Gastrocnemius medialis (tissue), 4 donors: ENCODE measurements at places on chromosomes 1 and 21. TPM values are rescaled to one million over a fixed set of nuclear protein-coding genes. Genes with fewer than 3 reads are reported as not detected.

The PLEKHA6 gene
- 10.3 TPM for total RNA-seq

The SPRR1A gene
- not detected for total RNA-seq

The PAQR6 gene
- not detected for total RNA-seq

The TXNIP gene
- 1,815 TPM for total RNA-seq

- H3K27me3 ChIP-seq: no peaks in the 10 kb centered on the region
- H3K4me3 ChIP-seq: peak overlapping the region; percentile 47
- H3K36me3 ChIP-seq: no peaks in the 10 kb centered on the region
- H3K27ac ChIP-seq: no peak overlapping the region
Measured at GRCh38 chr1:109249654-109250401, 489 bp downstream of the CELSR2 start.

GRCh38 chr1:119771016-119771415 lies 2.3 kb upstream of the HMGCS2 start:
- no peak overlapping the region for H3K27ac ChIP-seq
- no peak for DNase-seq
- H3K4me3 ChIP-seq: no peak overlapping the region
- H3K27me3 ChIP-seq: no peaks in the 10 kb centered on the region
- H3K36me3 ChIP-seq: no peaks in the 10 kb centered on the region
- H3K4me1 ChIP-seq: peaks cover 9% of the 10 kb centered on the region

GRCh38 chr1:77970192-77970591 lies 8.7 kb downstream of the FUBP1 start:
- H3K36me3 ChIP-seq: peaks cover 42% of the 10 kb centered on the region
- H3K27ac ChIP-seq: no peak overlapping the region
- peaks cover 33% of the 10 kb centered on the region for H3K4me1 ChIP-seq
- no peak overlapping the region for H3K4me3 ChIP-seq
- no peaks in the 10 kb centered on the region for H3K27me3 ChIP-seq

GRCh38 chr1:222079566-222079965 lies 337.7 kb upstream of the DUSP10 start:
- H3K36me3 ChIP-seq: no peaks in the 10 kb centered on the region
- no peaks in the 10 kb centered on the region for H3K27me3 ChIP-seq
- H3K27ac ChIP-seq: no peak overlapping the region
- DNase-seq: no peak
- H3K4me1 ChIP-seq: no peaks in the 10 kb centered on the region

- no peak for DNase-seq
- no peaks in the 10 kb centered on the region for H3K36me3 ChIP-seq
- H3K4me3 ChIP-seq: no peak overlapping the region
- H3K27me3 ChIP-seq: no peaks in the 10 kb centered on the region
- no peaks in the 10 kb centered on the region for H3K4me1 ChIP-seq
- H3K27ac ChIP-seq: no peak overlapping the region
Measured at GRCh38 chr1:172723251-172723650, 64.3 kb downstream of the FASLG start.

GRCh38 chr1:24963099-24963872 lies 33.2 kb upstream of the RUNX3 start:
- H3K36me3 ChIP-seq: no peaks in the 10 kb centered on the region
- peaks cover 17% of the 10 kb centered on the region for H3K27me3 ChIP-seq
- H3K4me3 ChIP-seq: no peak overlapping the region
- no peak for DNase-seq

DNA sequence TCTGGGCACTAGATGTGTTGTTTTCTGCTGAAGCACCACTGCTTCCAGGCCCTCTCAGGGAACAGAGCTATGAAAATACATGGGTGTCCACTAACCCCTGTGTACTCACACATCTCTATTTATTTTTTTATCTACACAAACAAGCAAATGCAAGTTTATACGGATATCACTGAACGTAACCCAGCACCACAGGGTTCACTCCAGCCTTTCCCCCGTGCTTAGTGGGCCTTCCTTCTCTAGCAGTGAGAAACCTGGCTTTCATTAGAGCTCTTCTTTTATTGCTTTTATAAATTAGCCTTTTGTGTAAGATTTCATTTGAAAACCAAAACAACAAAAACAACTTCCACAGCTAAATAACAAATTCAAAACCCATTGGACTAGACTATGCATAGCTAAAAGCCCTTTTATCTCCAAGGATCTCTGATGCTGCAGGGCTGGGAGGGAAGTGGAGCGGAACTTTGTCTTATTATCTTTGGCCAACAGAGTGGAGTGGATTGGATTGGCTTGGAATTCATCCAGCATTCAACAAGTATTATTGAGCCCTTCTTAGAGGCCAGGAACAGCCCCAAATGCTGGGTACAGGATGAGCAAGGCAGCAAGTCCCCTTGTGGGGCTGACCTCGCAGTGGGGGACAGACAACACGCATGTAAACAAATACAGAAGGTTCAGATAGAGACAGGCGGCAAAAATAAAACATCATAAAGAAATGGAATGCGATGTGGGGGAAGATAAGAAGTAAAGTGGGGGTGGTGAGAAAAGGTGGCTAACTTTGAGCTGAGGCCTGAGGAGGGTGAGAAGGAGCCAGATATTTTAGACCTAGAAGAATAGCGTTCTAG lies 371.8 kb upstream of the POU3F1 start:
- peaks cover 3% of the 10 kb centered on the region for H3K27me3 ChIP-seq
- no peak overlapping the region for H3K4me3 ChIP-seq
- no peaks in the 10 kb centered on the region for H3K4me1 ChIP-seq
- no peak overlapping the region for H3K27ac ChIP-seq
- H3K36me3 ChIP-seq: no peaks in the 10 kb centered on the region

DNA sequence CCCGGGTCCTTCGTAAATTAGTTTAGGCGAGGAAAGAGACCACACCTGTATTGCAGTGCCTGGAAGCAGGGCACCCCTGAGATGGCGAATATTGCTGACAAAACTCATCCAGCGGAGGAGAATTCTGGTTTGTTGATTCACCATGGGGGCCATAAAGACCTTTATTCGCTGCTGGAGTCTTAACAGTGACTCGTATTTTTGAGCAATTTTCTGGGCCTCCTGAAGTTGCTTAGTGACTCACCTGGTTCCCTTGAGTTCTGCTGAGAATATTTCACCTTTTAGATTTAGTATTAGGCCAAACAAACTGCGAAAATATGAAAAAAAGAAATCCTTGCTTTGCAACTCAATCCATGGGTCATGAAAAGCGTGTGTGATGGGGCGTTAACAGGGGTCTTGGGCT lies 20.6 kb upstream of the H6PD start:
- no peaks in the 10 kb centered on the region for H3K36me3 ChIP-seq
- H3K27me3 ChIP-seq: no peaks in the 10 kb centered on the region
- DNase-seq: no peak
- H3K4me1 ChIP-seq: no peaks in the 10 kb centered on the region

DNA sequence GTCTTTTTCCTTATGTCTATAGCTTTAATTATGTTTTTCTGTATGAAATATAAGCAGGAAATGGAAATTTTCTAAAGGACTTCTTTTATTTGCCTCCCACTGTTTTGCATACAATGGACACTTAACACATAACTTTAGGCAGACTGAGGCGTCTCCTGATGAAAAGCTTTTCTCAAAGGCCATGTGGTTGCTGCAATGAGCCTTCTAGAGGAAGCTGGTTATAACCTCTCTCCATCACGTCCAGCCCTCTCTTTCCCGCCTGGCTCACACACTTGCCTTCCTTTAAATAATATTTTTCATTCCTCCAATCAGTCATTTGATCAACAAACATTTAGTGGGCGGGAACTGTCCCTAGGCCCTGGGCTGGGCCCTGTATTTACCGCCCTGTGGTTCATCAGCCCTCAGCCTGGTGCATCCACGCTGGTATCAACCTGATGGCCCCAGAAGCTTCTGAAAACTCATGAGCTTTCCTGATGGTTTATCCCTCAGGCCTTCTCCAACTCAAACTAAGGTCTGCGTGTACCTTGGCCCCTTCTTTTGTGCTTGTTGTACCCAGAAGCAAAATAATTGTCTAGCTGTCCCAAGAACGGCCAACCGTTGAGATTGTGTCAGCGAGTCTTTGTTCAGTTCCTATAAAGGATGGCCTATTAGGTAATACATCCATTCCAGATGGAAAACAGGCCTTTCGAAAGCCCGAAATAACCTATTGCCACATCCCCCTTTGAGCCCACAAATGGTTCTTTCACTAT lies 75.3 kb upstream of the LYST start:
- H3K27ac ChIP-seq: no peak overlapping the region
- H3K27me3 ChIP-seq: no peaks in the 10 kb centered on the region
- H3K4me3 ChIP-seq: no peak overlapping the region
- H3K4me1 ChIP-seq: no peaks in the 10 kb centered on the region

- no peak for DNase-seq
- H3K4me1 ChIP-seq: peaks cover 54% of the 10 kb centered on the region
- H3K36me3 ChIP-seq: no peaks in the 10 kb centered on the region
- H3K4me3 ChIP-seq: no peak overlapping the region
Measured at GRCh38 chr1:229554886-229555621, 3.5 kb downstream of the ABCB10 start.

GRCh38 chr1:75415187-75415586 lies 195.7 kb downstream of the SLC44A5 start:
- H3K27ac ChIP-seq: no peak overlapping the region
- no peaks in the 10 kb centered on the region for H3K36me3 ChIP-seq
- no peak for DNase-seq
- H3K4me1 ChIP-seq: no peaks in the 10 kb centered on the region
- H3K27me3 ChIP-seq: no peaks in the 10 kb centered on the region

- no peaks in the 10 kb centered on the region for H3K36me3 ChIP-seq
- no peak overlapping the region for H3K4me3 ChIP-seq
- H3K4me1 ChIP-seq: no peaks in the 10 kb centered on the region
- no peak overlapping the region for H3K27ac ChIP-seq
- DNase-seq: no peak
- no peaks in the 10 kb centered on the region for H3K27me3 ChIP-seq
Measured at GRCh38 chr1:220457957-220458609, 69.9 kb upstream of the MARK1 start.

DNA sequence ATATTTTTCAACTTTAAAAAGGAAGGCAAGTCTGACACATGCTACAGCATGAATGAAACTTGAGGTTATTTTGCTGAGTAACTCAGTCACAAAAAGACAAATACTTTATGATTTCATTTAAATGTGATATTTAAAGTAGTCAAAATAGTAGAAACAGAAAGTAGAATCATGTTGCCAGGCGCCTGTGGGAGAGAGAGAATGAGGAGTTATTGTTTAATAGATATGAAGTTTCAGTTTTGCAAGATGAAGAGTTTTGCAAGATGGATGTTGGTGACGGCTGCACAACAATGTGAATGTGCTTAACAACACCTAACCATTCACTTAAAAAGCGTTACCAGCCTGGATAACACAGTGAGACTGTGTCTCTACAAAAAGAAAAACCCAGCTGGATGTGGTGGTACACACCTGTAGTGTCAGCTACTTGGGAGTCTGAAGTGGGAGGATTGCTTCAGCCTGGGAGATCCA lies 20.7 kb upstream of the ATP1A1 start:
- DNase-seq: no peak
- H3K27me3 ChIP-seq: no peaks in the 10 kb centered on the region
- peaks cover 9% of the 10 kb centered on the region for H3K4me1 ChIP-seq
- H3K4me3 ChIP-seq: no peak overlapping the region

DNA sequence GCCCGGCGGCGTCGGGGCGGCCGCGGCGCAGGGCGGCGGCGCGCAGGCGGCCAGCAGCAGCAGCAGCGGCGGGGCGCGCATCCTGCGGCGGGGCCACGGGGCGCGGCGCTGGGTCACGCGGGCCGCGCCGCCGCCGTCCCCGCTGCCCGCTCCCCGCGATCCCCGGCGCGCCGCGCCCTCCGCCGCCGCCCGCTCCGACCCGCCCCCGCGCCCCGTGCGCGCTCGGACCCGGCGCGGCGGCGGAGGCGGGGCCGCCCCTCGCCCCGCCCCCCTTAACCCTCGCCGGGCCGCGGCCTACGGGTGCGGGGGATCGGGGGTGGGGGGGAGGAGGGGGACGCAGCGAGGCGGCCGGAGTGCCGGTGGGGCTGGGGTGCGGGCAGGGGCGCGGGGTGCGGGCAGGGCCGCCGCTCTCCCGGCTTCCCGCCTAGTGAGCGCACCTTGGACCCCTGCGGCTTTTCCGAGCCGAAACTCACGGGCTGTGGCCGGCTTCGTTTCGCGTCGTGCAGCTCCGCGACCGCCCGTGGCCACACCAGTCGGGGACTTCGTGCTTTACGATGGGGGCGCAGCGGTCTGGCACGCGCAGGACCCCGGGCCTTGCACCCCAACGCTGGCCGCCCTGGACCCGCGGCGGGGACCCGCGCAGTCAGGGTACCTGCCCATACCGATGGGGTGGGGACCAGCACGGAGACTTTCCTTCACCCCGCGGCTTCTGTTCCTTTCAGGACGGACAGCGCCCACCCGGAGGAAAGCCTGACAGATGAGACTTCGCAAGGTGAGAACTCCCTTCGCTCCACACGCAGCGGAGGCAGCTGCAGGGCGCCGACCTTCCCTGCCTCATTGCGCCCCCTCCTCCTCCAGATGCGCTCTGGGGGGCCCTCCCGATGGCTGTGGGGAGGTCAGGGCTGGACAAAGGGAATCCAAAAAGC lies at the start of gene FNDC10:
TSS of gene FNDC10 (minus strand) at position 201 of the 926 bp plus-strand sequence. CDS start at position 81, 120 bp downstream.
- no peaks in the 10 kb centered on the region for H3K36me3 ChIP-seq
- H3K27ac ChIP-seq: no peak within 1 kb of the TSS
- no peaks in the 10 kb centered on the region for H3K4me1 ChIP-seq
- no peak for DNase-seq

DNA sequence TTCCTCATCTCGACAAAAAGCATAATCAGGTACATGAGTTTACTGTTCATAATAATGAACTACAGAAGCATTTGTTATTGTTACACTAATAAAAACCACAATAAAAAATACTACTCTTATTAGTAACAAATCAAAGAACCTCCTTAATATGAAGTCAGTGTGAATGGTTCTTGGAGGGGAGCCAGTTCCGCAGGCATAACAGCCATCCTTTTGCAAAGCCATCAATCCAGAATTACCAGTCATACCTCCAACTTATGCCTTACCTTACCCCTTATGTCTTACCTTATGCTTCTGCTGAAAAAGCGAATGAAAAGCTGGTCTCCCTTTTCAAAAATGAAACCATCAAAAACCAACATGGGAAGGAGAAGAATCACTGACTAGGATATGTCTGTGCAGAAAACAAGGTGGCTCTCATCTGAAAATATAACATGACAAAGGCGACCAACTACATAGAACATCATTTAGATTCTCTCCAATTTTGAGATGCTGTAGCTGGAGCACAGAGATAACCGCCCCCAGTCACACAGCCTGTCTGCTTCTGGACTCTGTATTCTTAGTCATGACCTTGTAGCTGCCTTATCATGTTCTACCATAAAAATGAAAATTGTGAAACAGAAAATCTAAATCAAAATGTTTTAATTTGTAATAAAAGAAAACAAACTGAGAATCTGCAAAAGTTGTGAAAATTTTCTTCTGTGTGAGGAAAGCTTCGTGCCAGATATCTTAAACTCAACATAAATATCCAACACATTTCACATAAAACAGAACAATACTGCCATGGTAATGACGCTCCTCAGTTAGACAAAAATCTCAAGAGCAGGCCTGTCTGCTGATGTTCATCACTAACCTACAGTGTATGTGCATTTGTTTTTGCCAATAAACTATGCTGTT lies 438.2 kb downstream of the SMYD3 start:
- H3K27ac ChIP-seq: no peak overlapping the region
- no peaks in the 10 kb centered on the region for H3K27me3 ChIP-seq
- H3K4me3 ChIP-seq: no peak overlapping the region
- no peaks in the 10 kb centered on the region for H3K36me3 ChIP-seq
- no peaks in the 10 kb centered on the region for H3K4me1 ChIP-seq

- H3K36me3 ChIP-seq: no peaks in the 10 kb centered on the region
- H3K4me3 ChIP-seq: no peak overlapping the region
- DNase-seq: no peak
- H3K27me3 ChIP-seq: no peaks in the 10 kb centered on the region
- peaks cover 19% of the 10 kb centered on the region for H3K4me1 ChIP-seq
Measured at GRCh38 chr21:16496609-16497008, 766.8 kb downstream of the USP25 start.
